CD4-positive, alpha-beta memory T cell (primary cell): ENCODE measurements at places on chromosomes 5 and 9. TPM values are rescaled to one million over a fixed set of nuclear protein-coding genes. Genes with fewer than 3 reads are reported as not detected.

GRCh38 chr9:131656356-131657036 is 83.4 kb downstream of the RAPGEF1 start:
- DNase-seq: peak; percentile 76

- DNase-seq: peak; percentile 14
Observed at GRCh38 chr5:6291961-6292360, 86.4 kb downstream of the MED10 start.

- DNase-seq: no peak
Observed at GRCh38 chr9:94912700-94913249, 186.3 kb downstream of the AOPEP start.

- no peak for DNase-seq
Observed at GRCh38 chr9:124749781-124750180, 21.3 kb downstream of the NR6A1 start.

DNA sequence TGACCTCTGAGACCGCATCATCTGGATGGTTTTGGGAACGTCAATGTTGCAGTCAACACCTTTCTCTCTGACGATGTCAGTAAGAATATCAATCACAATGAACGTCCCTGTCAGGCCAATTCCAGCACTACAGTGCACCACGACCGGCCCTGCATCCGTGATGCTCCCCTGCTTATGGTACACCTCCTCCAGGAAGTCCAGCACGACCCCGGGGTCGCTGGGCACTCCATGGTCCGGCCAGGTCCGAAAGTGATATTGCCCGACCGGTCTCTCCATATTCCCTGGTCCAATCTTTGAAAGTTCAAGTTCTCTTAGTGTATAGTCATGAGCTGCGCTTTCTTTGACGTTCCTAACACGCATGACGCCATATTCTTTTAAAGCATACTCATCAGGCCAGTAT is 203.6 kb upstream of the PRDM9 start:
- no peak for DNase-seq

- DNase-seq: no peak
Observed at GRCh38 chr5:354581-355378, 33.3 kb downstream of the AHRR start.

GRCh38 chr5:25544652-25545249 is 900.0 kb upstream of the CDH10 start:
- DNase-seq: no peak

DNA sequence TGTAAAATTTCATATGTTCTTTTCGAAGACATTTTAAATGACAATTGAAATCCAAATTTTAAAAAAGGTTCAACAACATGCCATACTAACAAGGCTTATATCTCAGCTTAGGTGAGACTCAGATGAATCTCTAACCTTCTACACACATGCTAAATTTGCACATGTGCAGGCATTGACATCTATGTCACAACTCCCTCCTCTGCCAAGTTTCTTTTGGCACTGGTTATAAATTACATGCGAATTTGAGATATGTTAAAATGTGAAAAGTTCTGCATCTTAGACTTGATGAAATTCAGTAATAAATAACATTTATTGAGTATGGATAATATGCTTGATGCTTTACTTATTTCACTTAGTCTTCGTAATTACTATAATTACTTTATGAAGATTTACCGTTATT is 234.3 kb downstream of the TLE4 start:
- DNase-seq: no peak

DNA sequence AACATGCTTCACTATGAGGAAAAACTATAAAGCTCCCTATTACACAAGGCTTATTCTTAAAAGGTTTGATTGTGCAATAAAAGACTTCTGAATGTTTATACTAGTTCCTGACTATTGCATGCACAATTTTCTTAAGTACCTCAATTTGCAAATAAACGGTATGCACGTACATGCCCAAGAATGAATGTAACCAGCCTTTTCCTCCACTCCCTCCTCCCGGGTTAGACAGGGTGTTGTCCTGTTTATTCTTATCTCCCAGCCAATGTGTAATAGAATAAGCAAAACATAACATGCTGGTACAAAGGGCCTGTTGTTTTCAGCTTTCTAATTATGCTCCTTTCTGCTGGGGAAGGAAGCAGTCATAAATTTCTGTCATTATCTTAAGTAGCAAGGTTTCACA is 79.1 kb downstream of the AOPEP start:
- no peak for DNase-seq

DNA sequence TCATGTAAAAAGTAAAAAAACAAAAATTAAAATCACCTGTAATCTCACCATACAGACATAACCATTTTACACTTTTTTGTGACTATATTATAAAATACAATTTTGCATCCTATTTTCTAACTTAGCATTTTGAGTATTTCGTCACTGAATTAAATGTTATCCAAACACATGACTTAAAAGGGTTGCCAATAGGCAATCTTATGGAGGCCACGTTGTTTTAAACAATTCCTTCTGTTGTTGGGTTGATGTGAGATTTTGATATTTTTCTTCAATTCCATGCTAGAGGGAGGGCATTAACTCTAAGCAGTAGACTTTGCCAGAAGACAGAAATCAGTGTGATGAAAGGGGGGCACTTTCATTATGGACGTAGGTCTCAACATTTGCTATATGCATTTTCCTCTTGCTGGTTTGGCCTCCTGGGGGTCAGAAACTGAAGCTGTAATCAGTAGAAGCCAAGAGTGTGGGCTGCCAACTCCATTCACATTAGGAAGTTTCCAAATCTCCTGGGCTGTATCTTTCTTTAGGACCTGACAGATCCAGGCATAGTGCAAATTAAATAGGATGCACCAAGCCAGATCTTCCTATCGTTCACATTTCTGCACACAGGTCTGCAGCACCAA is 614.2 kb upstream of the CLINT1 start:
- no peak for DNase-seq

DNA sequence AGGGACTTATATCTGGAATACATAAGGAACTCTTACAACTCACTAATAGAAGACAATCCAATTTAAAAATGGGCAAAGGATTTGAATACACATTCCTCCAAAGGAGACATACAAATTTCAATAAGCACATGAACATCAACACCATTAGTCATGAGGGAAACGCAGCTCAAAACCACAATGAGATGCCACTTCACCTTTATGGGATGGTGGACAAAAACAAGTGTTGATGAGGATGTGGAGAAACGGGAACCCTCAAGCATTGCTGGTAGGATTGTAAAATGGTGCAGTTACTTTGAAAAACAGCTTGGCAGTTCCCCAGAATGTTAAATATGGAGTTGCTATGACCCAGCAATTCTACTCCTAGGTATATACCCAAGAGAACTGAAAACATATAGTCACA is 72.7 kb upstream of the IER5L start:
- DNase-seq: no peak

DNA sequence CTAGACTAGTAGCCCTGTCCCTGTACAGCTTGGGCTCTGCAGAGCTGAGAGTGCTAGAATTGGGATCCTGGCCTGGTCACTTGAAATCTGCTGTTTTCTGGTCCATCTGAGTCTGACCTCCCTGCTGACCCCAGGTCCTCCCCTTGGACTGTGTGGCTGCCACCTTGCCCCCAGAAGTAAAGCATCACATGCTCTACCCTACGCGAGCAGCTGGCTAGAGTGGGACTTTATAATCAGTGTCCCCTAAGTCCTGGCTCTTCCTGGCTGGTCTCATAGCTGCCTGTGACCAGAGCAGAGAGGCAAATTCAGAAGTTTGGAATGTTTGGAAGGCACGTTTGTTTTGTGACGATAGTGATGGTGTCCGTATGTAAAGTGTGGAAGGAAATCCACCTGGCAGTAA is 81.0 kb downstream of the ARHGEF28 start:
- DNase-seq: no peak

DNA sequence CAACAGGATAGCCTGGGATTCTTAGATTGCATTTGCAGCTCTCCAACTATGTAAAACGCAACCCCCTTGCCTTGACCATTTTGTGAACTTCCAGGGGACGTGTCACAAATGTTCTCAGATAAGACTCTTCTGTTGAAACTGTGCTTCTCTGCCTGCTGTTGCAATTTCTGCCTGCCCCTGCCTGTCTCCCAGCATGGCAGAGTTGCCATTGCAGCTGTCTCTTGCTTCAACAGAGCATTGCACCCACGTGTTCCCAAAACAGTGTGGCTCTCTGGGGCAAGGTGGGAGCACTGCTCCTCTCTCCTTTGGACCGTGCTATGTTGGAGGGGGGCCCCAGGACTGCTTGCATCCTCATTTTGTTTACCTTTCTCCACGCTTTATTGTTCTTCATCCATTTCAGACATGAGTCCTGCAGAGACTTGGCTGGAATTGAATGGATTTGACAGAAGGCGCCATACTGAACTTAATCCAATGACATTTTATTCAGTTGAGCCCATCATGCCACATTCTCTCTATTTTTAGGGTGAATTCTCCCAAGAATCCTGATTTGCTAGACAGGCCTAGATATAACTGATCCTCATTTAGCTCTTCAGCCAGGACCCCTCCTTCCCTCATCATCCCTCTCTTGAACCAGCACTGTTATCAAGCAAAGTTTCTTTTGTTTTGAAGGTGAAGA is 90.7 kb downstream of the MAT2B start:
- no peak for DNase-seq

The TTF1 gene
- total RNA-seq: 22.2 TPM

The GCNT4 gene
- total RNA-seq: 31.4 TPM

The ORM2 gene
- total RNA-seq: not detected

The PRDM9 gene
- total RNA-seq: not detected

The C5orf52 gene
- not detected for total RNA-seq
